PC-9 (cell line): ENCODE measurements at places on chromosomes 16 and 17.

GRCh38 chr17:41650794-41651624 lies 26.6 kb upstream of the KRT17 start:
- no peak overlapping the region for H3K4me3 ChIP-seq
- peaks cover 70% of the 10 kb centered on the region for H3K4me1 ChIP-seq
- no peak for DNase-seq
- peak overlapping the region; percentile 98 for H3K27ac ChIP-seq

DNA sequence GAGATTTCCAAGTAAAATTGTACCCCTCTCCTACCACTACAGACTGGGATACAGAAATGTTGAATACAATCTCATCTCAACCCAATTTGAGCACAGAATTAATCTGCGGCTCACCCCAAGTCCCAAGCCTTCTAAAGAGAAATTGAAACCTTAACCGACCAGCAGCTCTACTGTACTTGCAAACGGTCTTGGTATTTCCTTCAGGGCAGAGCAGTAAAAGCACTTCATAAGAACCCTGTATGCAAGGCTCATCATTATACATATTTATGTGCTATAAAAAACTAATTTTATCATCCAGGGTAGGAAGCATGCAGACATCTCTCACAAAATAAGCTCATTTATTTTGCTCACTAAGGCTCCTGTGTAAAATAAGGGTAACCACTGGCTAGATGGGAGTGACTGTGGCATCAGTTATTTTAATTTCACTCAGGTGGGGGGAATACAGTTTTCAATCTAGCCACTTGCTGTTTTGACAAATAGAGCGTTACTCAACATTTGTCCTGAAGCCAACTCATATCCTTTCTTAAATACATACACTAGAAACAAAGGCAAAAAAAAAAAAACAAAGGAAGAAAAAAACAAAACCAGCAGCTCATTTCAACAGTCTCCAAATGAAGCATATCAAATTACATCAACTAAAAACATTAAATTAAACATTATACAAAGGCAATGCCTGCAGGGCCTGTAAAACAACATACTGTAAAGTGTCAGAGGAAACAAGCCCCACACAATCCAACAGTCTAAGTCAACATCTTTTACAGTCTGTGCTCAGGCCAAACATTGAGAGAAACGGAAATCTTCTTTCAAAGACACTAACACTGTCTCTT lies 65.0 kb downstream of the PARN start:
- peak; percentile 88 for DNase-seq
- peaks cover 34% of the 10 kb centered on the region for H3K4me1 ChIP-seq
- no peaks in the 10 kb centered on the region; the same call in 1 of the 2 replicates for H3K36me3 ChIP-seq

- H3K36me3 ChIP-seq, result peaks cover 31% of the 10 kb centered on the region
- peaks cover 33% of the 10 kb centered on the region for H3K4me1 ChIP-seq
- no peaks in the 10 kb centered on the region for H3K27me3 ChIP-seq
Measured at GRCh38 chr17:7220593-7221277, 997 bp downstream of the ACADVL start.

GRCh38 chr17:66900126-66901010 lies 64.1 kb upstream of the CACNG4 start:
- no peak for DNase-seq
- no peaks in the 10 kb centered on the region for H3K36me3 ChIP-seq
- peaks cover 1% of the 10 kb centered on the region for H3K27me3 ChIP-seq
- no peak overlapping the region for H3K27ac ChIP-seq
- H3K4me3 ChIP-seq, result no peak overlapping the region

DNA sequence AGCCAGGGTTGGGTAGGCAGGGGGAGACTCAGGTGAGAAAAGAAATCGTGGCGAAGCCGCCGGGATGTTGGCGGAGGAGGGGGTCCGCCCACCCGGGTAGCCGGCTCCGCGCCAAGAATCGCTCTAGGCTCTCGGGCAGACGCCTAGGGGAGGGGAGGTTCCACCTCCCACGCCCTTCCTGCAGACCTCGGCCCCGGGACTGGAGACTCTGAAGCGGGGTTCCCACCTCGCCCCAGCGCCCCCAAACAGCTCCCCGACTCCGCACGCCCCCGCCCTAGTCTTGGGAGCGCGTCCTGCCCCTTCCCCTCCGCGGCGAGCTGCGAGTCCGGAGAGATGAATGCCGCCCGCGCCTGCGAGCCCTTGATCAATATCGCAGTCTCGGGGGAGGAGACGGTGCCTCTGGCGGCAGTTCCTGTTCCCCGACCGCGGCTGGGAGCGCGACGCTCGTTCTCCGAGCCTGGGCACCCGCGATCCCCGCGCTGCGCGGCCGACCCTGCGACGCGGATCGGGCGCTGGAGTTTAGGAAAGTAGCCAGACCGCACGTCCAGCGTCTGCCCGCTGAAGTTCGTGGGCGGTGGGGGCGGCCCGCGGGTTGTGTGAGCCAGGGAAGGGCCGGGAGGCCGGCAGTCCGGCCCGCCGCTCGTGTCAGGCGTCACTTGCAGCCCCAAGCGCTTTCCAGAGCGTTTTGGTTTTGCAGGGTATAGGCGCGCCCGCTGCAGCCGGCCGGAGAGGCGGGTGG lies 790 bp downstream of the CRHR1 start:
- H3K4me3 ChIP-seq, result no peak overlapping the region
- H3K27ac ChIP-seq, result no peak overlapping the region
- no peak for DNase-seq
- no peaks in the 10 kb centered on the region for H3K36me3 ChIP-seq
- no peaks in the 10 kb centered on the region for H3K4me1 ChIP-seq

DNA sequence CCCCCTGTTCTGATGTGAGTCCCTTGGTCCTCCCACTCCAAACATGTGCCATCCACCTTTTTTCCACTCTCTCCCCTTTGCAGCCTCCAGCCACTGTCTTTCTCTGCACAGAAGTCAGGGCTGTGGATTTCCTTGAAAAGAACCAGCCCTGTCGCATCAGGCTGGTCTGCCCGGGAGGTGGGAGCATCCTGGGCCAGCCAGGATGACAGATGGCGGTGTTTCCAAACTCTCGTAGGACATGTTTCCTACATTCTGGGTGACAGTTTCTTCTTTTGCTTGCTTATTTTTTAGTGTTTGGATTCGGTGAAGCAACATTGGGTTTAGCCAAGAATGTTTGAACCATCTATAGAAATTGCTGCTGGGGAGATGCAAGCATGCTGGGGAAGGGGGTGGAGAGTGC lies 100.8 kb downstream of the CCDC182 start:
- peaks cover 20% of the 10 kb centered on the region; the same call in 1 of the 2 replicates for H3K27me3 ChIP-seq
- H3K27ac ChIP-seq, result no peak overlapping the region
- no peaks in the 10 kb centered on the region for H3K4me1 ChIP-seq
- no peak for DNase-seq
- H3K4me3 ChIP-seq, result no peak overlapping the region

DNA sequence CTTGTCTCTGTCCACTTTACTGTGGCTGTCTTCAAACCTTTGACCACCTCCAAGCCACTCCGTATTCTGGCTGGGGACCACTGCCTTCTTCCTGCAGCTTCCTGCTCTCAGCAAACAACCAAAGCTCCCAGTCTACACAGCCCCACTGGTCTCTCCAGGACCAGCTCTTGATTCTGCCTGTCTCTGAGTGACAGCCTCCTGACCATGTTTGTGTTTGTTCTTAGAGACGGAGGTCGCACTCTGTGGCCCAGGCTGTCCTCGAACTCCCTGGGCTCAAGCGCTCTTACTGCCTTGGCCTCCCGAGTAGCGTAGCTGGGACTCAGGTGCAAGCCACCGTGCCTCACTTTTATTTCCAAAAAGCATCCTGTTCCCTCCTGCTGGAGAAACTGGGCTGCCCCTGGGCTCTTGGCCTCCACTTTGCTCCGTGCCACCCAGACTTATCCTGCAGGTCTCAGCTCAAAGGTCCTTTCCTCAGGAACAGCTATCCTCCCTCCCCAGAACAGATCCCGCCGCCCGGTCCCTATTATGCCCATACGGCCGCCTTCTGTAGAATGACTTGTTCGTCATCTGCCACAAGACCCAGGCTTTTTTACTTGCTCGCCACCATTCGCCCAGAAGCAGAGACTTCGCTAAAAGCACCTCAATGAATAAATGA lies 9.1 kb downstream of the MNT start:
- H3K27me3 ChIP-seq, result no peaks in the 10 kb centered on the region
- peaks cover 24% of the 10 kb centered on the region for H3K4me1 ChIP-seq
- peak overlapping the region; percentile 63 for H3K4me3 ChIP-seq
- H3K36me3 ChIP-seq, result 0 out of 2 replicates have a peak, but pooled peaks cover 5% of the 10 kb centered on the region
- H3K27ac ChIP-seq, result peak overlapping the region; percentile 60
- DNase-seq, result no peak

GRCh38 chr16:25176136-25176535 lies 40.6 kb upstream of the AQP8 start:
- H3K27ac ChIP-seq, result no peak overlapping the region
- H3K4me1 ChIP-seq, result no peaks in the 10 kb centered on the region
- no peaks in the 10 kb centered on the region for H3K27me3 ChIP-seq

DNA sequence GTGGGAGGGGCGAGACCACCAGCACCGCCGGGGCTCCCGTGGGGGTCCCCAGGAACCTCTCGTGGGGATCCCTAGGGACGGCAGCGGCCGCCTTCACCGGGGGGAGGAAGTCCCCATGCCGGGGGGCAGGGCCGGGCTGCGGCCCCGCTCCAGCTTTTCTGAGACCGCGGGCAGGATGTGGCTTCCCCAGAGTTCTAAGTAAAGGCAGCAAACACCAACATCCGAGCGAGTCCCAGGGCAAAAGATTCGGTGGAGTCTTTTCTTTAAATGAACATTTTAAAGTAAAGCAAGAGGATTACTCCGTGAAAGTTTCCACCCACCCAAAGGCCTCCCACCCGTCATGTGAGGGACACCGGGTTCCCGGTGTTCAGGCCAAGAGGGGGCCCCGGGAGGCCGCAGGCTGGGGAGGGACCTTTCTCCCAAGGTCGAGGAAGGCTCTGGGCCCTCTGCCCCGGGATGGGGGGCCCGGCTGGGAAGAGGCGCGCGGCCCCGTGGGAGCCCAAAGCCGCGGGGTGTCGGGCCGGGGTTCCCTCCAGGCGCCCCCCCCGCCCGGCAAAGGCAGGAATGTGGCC lies 137.2 kb upstream of the RPH3AL start:
- DNase-seq, result no peak
- no peaks in the 10 kb centered on the region for H3K27me3 ChIP-seq
- H3K36me3 ChIP-seq, result no peaks in the 10 kb centered on the region
- no peak overlapping the region for H3K27ac ChIP-seq
- no peaks in the 10 kb centered on the region for H3K4me1 ChIP-seq
